ENCODE measurements at places on chromosomes 3 and 15.
A peak's percentile ranks its signal among the peaks of the same experiment; 100 is the strongest.

DNA sequence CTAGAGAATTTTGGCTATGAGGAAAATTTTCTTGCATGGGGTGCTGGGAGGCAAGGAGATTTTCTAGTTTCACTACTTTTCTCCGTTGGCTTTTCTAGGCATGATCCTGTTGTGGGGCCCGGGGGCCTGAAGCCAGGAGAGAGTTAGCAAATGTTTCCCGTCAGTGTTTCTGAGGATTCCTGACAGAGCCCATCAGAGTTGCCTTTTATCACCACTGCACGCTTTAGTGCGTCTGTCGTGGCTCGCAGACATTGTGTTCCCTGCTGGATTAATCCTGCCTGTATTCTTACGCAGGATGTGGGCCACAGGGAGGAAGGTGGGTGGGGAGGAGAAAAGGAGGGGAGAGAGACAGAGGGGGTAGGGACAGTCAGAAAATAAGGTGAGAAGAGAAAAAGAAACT is 18.1 kb upstream of the BOC start:
- DNase-seq, result no peak

DNA sequence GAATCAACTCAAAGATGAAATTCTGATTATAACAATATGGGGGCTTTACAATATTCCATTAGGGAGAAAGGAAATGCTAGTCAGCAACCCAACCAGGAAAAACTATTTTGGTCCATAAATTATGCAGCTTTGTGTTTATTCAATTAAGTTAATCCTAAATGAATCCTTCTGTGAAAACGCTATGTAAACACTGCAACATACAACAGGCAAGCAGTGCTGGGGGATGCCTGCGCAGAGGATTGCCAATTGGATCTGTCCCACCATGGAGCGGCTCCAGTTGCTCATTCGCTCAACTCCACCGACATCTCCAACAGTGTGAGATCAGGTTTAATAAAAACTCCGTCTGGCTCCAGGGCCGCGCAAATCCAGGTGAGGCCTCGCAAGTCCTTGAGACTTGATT is 290.5 kb upstream of the VEPH1 start:
- DNase-seq, result no peak

DNA sequence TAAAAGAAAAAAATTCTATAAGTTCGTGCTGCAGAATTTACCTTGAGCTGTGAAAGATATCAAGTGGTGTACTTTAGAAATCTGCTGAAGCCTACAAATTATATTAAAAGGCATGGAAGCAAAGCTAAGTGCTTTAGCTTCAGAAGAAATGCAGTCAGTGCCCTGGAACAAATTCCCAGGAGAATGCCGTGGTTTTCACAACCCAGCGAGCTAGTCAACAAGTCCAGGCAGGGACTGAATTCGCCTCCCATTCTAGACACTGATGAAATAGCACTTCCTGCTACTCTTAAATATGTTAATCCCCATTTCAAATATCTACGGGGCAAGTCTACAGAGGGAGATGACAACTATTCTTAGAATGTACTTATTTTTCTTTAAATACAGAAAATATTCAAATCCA is 326.4 kb upstream of the IGF1R start:
- no peak for DNase-seq

DNA sequence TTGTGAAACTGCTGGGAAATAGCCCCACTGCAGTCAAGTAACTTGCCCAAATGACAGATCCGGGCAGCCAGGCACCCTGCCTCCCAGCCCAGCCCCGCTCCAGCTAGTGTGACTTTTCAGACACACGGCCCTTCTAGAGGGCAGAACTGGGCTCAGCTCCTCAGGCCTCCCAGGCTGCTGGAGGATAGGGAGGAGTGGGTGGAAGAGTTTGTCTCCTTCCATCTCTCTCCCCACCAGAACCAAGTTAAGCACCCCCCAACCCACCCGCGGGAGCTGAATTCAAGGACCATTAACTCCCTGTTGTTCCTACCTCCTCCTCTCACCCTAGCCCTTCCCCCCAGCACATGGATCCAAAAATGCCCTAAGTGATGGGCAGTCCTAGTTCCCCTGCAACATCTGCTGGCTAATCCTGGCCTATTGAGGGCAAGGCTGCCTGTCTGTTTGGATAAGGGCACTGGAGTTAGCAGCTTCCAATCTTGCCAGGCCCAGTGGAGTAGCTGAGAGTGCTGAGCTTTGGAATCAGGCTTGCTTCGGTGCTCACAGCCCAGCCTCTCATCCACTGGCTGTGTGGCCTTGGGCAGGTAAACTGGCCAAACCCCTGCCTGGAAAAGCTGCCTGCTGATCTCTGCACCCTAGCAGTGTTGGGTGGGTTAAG is 3.1 kb downstream of the CCDC33 start:
- no peak for DNase-seq

DNA sequence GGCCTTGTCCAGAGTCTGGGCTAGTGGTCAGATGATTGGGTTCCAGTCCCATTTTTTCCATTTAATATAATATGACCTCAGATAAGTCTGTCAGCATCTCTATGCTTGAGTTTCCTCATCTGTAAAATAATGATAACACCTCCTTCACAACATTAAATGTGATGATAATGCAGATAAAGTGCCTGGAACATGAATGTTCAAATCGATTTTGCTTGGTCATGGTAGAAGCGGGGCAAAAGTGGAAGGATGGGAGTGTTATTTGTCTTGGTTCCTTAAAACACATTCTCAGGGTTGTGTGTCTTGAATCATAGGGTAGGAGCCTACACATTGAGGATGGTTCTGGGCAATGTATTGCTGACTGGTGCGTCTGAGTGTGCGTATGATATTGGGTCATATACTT is 16.9 kb downstream of the ARIH2 start:
- no peak for DNase-seq

- no peak for DNase-seq
Measured at GRCh38 chr3:160194438-160194837, 30.8 kb upstream of the C3orf80 start.

DNA sequence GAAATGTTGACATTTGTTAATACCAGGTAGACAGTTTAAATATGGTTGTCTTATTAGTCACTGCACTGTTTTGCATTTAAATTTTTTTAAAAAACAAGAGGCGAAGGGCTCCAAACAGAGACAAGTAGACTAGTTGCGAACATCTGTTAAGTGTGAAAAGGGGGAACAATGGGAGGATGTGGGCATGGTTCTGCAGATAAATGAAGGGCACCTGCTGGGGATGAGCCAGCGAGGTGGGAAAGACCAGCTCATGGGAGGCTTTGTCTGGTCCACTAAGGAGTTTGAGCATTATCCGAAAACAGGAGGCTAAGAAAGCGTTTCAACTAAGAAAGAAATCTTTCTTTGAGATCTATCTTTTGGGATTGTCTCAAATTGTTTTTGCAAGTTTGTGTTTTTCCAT is 72.7 kb downstream of the FBN1 start:
- no peak for DNase-seq

DNA sequence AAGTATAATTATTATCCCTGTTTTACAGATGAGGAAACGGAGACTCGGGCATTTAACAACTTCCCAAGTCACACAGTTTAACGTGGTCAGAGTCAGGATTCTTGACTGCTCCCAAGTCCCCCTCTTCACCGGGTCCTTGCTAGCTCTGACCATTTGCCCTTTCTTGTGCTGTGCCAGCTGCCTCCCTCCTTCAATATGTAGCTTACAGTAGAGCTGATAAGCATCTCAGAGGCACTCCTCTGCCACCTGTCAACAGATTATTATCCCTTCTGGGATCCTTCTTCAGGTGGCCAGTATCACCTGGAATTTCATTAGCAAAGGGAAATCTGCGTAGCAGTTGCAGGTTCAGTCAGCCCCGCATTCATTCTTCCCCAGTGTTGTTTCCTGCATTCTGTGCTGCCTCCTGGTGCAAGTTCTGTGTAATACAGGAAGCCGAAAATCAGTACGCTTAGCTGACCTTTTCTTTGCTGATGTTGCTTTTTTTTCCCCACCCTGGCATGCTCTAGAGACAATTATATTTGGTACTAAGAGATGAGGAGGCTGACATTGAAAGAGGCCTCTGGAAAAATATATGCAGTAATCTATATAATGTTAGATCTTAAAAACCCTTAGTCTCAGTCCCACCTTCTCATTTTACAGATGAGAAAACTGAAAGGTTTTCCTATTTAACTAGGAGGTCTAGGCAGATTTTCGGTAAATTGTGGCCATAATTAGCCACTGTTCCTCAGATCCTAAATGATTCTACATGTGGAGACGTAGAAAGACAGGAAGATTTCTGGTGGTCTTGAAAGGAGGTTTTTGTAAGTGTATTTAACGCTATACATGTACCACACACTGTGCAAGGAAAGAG is 24.8 kb downstream of the TMOD2 start:
- peak; percentile 67 for DNase-seq

DNA sequence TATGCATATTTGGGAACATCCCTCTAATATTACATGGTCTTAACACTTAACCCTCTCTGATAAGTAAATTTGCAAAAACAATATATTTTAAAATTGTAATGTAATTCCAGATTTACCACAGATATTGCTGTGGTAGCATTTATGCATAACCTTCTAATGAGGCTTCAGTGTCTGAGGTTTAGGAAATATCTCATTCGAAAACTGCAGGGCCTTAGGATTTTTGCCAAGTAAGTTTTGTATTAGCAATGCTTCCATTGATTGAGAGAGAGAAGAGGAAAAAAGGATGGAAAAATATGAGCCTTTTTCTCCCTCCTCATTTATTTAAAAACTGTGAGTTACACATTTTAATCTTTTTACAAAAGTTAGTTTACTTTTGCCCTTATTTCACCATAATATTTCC is 294.6 kb downstream of the EPHA3 start:
- no peak for DNase-seq

DNA sequence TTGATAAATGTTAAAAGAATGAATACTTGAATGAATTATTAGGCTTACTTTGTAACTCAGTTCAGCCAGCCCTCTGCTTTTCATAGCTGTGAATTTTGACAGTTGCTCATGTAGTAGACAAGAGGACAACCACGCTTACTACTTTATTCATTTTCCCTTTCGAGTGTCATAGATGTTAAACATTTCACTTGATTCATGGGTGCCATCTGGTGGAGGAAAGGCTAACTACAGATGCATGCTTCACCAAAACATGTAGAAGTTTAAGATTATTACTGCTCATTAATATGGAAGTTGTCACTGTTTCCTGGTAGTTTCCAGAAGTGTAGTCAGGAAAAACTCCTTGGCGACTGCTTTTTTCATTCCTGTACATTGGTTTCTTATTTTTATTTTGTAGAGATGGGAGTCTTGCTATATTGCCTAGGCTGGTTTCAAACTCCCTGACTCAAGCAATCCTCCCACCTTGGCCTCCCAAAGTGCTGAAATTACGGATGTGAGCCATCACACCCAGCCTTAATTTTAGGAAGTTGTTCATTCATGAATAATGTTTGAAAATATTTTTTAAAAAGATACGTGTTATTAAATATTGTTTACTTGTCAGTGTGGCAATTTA is 163.2 kb downstream of the B3GALNT1 start:
- no peak for DNase-seq

GRCh38 chr3:52498137-52499054 is 3.3 kb downstream of the STAB1 start:
- peak; percentile 41 for DNase-seq

GRCh38 chr3:178320456-178321351 is 215.5 kb upstream of the KCNMB2 start:
- no peak for DNase-seq

All from hippocampal formation (tissue), 2 donors.